ENCODE measurements at places on chromosomes 1 and 21.

DNA sequence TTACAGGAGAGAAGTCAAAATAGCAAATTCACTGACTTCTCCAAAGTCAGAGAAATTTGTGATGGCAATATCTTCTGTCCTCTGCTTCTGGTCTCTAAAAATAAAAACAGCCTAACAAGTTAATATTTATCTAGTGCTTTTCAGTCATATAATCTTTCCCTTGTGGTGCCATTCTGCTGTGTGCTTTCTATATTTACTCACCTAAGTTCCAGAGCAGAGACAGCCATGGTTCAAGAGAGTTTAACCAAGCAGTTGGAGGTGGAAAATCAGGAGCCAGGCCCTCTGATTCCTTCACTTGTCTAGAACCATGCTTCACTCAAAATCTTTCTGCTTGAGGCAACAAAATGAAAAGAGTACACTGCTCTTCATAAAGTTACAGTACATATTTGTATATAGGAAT, 39.3 kb downstream of the BRINP2 start:
- no peak for DNase-seq

- DNase-seq, result no peak
These were observed 730 bp downstream of the CDC42SE1 start for GRCh38 chr1:151058692-151059091.

DNA sequence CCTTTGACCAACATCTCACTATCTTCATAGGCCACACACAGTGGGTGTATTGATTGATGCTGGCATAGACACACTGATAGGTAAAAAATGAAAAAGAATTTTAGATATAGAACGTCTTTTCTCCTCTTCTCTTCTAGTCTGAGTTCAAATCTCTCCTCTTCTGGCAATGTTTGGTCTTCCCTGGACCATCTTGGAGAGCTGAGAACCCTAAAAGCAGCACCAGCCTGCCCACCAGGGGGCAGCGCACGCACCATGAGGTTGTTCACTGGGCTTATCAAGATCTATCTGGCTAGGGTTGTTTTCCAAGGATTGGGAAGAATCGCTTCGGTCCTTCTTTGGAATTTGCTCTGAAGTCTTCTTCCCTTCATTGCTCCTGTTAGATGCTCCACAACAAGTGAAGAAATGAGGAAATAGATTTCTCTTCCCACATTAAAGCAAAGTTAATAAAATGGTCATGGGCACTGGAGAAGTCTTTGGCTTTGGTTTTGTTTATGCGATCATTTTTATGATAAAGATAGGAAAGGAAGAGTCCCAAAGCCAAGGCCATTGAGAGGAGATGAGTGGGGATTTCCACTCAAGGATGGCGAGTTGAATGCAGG, 104.0 kb upstream of the OLIG2 start:
- DNase-seq, result no peak

GRCh38 chr1:114289306-114289705, 135.6 kb upstream of the SYT6 start:
- no peak for DNase-seq

DNA sequence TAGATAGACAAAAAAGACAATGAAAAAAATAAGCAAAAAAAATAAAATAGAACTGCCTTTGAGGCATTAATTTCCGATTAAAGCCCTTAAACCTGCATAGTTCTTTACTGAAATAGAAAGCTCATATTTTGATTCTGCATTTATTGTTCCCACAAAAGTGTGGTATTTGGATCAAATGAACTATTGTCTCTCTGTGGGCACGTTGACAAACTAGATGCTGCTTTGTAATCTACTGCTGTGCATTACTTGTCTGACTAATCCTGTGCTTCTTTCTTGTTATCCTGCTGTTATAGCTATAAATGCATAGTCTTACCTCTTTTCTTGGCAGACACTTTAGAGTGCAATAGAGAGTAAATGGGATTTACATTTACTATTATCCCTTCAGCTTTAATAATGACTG, 31.4 kb upstream of the SLC35D1 start:
- DNase-seq, result no peak

DNA sequence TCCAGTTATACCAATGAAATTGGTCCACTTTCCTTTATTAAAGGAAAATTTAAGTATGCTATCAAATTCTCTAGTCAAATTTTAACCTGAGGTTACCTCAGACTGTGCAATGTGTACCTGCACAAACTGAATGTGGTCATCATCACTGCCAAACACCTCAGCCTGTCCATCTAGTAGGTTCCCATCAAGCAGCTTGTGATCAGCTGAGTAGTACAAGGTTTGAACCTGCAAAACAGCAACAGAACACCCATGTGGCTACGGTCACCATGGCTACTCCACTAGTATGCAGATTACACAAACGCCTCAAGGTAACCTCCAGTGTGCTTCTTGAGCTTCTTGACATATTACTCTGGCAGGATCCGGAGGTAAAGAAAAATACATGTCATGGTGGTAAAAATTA, 11.6 kb downstream of the IVNS1ABP start:
- DNase-seq, result no peak

DNA sequence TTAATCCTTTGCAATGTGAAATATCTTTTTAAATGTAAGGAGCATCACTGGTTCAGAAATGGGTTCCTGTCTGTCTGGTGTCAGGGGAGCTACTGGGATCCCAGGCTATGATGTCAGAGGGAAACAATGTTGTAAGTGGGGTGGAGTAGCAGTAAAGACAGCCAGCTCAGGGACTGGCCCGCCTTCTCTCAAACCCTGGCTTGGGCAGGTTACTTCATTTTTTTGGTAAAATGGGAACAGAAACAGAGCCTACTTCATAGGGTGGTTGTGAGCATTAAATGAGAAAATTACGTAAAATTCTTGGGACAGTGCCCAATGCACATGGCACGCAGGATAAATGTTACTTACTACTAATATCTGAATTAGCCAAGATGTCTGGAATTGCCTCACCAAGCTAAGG, 30.7 kb upstream of the IL20 start:
- DNase-seq, result no peak

DNA sequence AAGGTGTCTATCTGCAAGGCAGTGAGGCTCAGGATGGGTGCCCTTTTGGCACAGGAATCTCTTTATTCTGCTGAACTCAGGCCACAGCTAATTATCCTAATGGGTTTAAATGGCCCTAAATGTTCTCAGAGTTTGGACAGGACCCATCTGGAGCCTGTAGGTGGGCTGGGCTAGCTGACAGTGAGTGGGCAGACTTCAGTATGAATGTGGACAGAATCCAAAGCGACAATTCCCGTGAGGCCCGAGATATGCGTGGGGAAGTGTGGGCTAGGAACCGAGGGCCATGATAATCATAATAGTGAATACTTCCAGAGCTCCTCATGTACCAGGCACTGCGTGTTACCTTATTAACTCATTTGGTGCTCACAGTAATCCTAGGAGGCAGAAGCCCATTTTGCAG, 165.3 kb downstream of the GRIK3 start:
- no peak for DNase-seq

- DNase-seq, result no peak
These were observed 175.1 kb downstream of the ADSS2 start for GRCh38 chr1:244276646-244277045.
